ENCODE measurements at places on chromosomes 1 and 21.

- no peak for DNase-seq
Observed at GRCh38 chr1:231796141-231796540, 169.6 kb downstream of the DISC1 start.

DNA sequence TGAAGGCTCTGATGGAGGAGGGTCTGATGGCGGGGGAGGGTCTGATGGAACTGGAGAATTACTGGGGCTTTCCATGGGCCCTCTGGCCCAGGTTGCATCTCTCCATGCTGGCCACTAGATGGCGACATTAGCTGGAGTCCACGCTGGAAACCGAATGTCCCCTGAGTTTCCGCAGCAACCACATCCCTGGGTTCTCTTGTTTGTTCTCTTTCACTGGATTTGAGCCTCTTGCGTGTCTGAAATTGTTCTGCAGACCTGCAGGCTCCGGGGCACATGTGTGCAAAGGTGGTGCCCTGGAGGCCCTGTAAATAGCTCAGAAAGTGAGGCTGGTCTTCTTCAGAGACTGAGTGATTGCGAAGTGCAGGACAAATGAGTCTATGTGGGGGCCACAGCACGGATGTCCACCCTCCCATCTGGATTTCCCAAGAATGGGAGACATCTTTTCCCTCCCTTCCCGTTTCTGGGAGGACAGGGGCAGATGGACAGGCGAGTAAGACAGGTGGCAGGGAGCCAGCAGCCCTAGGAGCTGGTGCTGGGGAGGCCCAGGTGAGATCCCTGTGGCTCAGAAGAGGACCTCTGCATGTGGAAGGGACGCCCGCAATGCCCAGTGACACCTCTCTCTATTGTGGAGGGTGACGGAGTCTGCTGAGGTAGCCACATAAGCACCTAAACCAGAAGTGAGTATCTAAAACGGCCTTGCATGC lies 73.2 kb upstream of the ABCG1 start:
- peak; percentile 25 for DNase-seq

DNA sequence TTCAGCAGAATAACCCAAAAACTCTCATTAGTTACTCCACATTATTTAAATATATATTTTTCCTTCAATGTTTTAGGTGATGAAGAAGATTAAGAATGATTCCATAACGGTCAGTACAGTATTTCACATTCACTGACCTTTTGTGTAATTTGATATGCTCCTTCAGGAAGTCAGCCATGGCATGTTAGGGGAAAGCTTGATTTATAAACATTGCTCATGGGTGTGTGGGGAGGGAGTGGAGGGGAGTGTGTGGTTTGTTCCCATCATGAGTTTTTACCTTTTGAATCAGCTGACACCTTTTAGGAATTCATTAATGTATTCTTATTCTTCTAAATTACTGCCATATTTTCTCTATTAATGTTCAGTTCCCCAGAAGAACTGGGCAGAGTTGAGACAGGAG lies 240.2 kb downstream of the ATG4C start:
- DNase-seq = no peak

DNA sequence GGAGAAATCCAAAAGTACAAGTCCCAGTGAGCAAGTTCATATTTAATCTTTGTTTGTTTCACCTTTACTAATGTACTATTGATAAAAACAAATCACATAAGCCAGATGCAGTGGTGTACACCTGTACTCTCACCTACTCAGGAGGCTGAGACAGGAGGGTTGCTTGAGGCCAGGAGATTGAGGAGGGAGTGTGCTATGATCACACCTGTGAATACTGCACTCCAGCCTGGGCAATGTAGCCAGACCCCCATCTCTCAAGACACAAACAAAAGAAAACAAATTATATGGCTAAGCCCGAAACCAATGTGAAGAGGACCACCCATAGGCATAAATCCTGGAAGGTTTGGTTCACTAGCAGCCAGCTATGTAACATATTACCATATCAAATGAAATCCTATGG lies 9.6 kb upstream of the USP24 start:
- no peak for DNase-seq

GRCh38 chr1:42941640-42942330 lies 16.9 kb downstream of the SLC2A1 start:
- no peak for DNase-seq

- DNase-seq = no peak
Observed at GRCh38 chr1:154730259-154730658, 122.3 kb upstream of the ADAR start.

DNA sequence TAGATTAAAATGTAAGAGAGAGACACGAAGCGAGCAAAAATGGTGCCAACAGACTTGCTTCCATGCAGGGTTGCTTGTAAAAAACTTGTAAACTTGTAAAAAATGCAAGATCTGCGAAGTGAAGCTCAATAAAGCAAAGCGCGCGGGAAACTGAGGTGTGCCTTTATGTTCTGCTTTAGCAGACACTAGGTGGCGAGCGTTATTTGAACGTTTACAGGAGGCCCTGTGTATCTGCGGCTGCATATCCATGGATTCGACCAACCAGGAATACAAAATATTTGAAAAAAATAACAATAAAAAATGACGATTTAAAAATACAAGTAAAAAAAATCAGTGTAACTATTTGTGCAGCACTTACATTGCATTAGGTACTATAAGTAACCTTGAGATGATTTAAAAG lies 1.5 kb downstream of the UBE2G2 start:
- no peak for DNase-seq

GRCh38 chr1:81827942-81828341 lies 27.2 kb downstream of the ADGRL2 start:
- no peak for DNase-seq

DNA sequence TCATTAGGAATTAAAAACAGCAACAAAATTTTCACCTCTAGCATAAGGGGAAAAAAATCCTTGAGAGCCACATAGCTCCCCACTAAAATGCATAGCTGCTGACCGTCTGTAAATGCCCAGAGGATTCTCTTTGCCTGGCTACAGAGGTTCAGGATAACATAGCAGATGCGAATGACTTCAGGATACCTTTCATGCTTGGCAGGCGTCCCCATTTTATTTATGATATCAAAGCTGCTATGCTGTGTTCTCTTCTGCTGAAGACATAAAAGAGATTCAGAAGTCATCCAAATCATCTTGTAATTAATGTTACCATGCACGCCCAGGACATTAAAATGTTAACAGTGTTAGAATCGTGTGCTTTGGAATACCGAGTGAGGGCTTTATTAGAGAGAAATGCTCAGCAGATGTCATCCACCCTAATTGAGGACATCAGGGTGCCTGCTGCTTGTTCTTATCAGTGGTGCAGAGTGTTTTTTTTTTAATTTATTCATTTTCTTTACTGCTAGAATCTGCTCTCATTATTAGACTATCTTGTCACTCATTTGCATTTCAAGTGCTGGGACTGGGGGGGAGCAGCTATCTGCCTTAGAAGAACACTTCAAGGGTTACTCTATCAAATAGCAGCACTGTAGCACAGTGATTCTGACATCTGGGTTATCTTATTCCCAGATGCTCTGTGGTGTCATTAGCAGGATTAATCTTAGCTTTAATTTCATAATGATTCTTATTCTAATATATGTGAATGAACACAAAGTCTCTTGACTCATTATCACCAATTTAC lies 139.5 kb downstream of the ZNF326 start:
- no peak for DNase-seq

GRCh38 chr1:188188317-188188716 lies 1359.6 kb downstream of the PLA2G4A start:
- no peak for DNase-seq

- DNase-seq = no peak
Observed at GRCh38 chr1:178490967-178491366, 5.8 kb downstream of the CLEC20A start.

DNA sequence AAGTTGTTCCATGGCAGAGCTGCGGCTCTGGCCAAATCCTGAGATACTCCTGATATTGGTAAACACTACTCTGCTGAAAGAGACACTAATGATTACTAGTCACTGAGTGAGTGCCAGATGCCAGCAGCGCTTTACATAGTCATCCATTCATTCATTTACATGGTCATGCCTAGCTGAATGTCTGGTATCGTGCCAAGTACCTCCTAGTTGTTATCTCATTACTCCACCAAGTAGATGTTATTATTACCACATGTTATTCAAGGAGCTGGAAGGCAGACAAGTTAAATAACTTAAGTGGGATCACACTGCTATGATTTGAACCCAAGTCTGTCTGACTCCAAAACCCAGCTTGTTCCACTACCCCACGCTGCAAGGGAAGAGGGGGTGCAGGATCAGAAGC lies 4.7 kb downstream of the OLFML2B start:
- no peak for DNase-seq

- no peak for DNase-seq
Observed at GRCh38 chr1:70109241-70109640, 96.1 kb downstream of the LRRC40 start.

GRCh38 chr1:50208315-50208714 lies 99.6 kb downstream of the ELAVL4 start:
- no peak for DNase-seq

GRCh38 chr1:234164098-234164709 lies 209.1 kb upstream of the COA6 start:
- no peak for DNase-seq

DNA sequence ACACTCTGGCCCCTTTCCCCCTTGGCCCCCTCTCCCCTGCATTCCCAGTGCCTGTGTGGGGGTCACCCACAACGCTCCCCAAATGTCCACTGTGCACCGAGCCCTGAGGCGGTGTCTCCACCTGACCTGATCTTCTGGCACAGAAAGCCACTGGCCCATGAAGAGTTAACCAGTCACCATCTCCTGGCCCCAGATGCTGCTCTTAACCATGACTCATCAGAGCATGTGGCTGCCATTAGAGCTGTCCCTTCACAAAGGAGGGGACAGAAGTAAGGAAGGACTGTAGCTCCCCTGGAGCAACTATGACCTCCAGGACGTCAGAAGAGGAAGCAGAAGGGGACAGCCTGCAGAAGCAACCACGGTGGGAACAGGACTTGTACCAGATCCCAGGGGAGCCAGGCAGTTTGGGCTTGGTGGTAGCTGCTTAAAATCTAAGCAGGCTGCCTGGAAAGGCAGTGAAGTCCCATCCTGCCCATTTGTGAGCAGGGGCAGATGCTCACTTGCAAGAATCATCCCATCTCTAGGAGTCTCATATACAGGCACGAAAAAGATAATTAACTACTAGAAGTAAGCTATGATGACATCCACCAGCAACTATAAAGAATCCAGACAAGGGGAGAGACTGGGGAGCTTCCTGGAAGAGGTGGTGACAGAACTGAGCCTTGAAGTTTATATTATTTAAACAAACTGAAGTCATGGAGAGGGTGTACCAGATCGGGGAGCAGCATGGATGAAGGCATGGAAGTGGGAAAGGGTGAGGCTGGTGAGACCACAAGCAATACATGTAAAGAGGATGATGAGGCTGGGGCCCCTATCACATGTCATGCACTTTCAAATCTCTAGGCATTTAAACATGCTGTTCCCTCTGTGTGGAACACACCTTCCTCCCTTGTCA lies 1.1 kb upstream of the TTC39A start:
- no peak for DNase-seq

DNA sequence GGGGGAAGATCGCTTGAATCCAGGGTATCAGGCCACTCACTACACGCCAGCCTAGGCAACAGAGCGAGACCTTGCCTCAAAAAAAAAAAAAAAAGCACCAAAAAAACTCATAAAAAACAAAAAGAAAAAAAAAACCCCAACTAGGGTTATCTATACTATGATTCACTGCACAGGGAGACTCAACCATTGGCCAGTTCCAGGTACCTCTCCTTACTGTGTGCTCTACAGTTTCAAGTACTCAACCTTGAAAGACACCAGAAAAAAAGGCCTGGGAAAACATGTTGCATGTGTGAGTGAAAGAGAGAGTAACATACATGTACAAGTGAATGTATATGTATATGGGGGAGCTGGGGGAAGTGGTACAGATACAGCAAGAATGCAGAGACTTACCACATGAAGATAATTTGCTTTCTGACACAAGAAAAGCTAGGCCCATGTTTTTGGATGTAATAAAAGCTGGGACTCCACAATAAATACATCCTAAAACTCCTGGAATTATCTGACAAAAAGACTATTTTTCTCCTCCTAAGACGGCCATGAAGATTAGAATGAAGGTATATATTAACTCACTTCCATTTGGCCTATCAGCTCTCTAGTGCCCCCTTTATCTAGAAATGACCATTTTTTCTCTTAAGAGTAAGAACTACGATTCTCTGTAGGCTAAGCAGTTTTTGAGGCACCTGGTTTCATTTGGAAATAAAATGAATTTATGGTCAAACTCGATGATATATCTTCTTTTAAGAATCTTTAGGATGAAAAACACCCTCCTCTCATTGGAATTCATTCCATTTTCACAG lies 52.2 kb downstream of the SLC27A3 start:
- no peak for DNase-seq

GRCh38 chr1:25689686-25690381 lies 73.2 kb downstream of the MAN1C1 start:
- DNase-seq = no peak

DNA sequence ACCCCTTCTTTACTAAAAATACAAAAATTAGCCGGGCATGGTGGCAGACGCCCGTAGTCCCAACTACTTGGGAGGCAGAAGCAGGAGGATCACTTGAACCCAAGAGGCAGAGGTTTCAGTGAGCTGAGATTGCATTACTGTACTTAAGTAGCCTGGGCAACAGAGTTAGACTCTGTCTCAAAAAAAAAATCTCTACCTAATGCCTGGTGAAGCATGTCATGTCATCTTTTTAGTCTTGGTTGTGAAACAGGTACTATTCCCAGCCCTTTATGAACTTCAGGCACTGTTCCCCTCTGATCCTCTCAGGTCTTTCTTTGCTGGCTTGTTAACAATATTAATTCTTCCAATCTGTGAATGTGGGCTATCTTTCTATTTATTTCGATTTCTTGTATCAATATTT lies 22.1 kb downstream of the PRRC2C start:
- DNase-seq = no peak

DNA sequence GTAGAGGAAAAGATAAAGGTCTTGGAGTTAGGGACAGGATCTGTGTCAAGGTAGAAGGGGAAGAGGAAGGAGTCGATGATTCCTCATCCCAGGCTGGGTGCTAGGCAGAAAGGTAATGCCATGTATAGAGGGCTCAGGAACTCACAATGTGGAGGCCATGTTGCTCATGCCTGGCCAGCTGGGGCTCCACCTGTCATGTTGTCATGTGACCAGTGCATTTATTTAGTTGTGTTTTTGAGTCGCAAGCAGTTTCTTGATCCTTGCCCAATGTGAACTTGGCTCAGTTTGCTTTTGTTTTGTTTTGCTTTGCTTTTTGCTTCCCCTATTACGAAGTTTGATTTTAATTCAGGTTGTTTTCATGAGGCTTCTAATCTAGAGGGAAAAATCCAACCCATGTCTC lies 5.7 kb downstream of the CASQ2 start:
- DNase-seq = no peak

Measured in T-helper 2 cell (primary cell).